ENCODE measurements at places on chromosomes 16 and 17. TPM values are rescaled to one million over a fixed set of nuclear protein-coding genes. Genes with fewer than 3 reads are reported as not detected.

DNA sequence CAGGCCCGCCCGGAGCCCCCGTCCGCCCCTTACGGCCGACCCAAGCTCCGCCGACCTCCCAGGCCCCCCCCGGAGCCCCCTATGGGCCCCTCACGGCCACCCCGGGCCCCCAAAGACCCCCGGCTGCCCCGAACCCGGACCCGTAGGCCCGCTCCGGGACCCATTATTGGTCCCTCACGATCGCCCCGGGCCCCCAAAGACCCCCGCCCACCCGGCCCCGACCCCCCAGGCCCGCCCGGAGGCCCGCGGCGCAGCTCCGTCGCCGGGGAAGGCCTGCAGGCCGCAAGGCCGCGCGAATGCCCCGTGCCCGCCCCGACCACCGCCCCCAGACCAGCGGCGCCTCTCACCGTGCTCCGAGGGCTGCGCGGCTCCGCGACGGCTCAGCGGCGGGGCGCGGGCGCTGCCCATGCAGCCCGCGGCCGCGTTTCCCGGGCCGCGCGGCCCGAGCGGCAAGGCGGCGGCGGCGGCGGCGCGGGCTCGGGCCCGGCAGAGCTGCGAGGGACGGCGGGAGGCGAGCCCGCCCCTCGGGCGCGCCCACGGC, 393 bp downstream of the ANKRD11 start:
- DNase-seq: no peak

DNA sequence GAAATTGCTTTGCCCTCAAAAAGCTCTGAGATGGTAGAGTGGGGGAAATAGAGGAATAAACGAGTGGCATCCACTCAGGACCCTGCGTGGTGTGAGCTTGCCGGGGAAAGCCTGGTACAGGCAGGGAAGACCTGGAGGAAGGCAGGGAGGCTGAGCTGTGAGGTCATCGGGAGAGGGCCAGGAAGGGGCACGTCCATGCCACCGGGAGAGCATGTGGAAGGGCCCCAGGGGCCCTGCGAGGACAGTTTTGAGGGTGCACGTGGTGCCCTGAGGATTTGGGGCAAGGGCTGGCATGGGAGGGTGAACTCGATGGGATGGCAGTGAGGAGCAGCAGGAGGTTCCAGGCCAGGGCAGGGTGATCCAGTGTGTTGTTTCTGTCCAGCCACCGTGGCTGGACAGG, 56.3 kb upstream of the CBFA2T3 start:
- DNase-seq: no peak

The MAF gene
- total RNA-seq: 21.6 TPM

The CRHR1 gene
- 0.41 TPM for total RNA-seq

All from tongue (tissue), 3 donors.